ENCODE measurements at places on chromosomes 3 and 15.

- DNase-seq, result no peak
Measured at GRCh38 chr3:61832375-61833229, 271.2 kb downstream of the PTPRG start.

- DNase-seq, result no peak
Measured at GRCh38 chr3:11774296-11774877, 72.3 kb downstream of the TAMM41 start.

DNA sequence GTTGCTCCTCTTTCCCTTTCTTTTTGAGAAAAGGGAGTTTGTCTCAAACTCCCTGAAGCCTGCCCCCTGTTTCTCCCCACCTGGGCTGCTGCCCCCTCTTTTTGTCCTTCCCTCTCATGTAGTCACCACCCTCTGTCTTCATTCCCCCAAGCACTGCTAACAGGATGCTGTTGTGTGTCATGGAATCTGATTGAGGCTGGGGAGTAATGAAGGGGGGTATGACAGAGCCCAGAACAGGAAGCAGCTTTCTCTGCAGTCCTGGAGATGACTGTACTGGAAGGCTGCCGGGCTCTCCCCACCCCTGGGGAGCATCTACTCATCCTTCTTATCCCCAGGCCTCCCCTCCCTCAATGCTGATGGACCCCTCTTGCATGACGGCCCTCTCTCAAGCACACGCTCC is 181.6 kb downstream of the ABHD5 start:
- DNase-seq, result no peak

- no peak for DNase-seq
Measured at GRCh38 chr3:172138193-172138537, 98.8 kb downstream of the FNDC3B start.

DNA sequence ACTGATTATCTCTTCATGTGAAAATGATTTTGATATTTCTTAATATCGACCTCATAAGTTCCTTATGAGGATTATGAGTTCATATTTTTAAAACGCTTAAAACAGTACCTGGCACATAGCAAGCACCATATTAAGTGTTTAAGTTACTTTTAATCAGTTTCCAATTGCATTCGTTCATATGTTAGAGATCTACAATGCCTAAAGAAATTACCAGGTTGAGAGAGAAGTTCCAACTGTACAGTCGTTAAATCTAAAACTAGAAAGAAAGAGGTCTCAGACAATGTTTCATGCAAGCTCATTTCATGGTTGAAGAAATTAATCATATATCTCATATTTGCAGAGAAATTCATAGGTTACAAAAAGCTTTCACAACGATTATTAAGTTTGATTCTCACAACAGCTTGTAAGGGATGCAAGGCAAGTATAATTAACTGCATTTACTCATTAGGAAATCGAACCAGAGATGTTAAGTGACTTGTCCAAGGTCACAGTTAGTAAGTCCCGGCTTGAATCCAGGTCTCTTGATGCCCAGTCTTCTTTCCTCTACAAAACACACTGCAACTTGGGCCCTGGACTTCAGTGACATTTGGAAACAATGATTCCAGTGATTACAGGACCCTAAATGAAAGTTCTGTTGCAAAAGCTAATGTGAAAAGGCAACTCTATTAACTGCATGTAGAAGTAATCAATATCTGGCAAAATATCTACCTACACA is 1.3 kb downstream of the MYO5A start:
- DNase-seq, result no peak

GRCh38 chr15:34514251-34514670 is 69.2 kb downstream of the GOLGA8B start:
- DNase-seq, result no peak

DNA sequence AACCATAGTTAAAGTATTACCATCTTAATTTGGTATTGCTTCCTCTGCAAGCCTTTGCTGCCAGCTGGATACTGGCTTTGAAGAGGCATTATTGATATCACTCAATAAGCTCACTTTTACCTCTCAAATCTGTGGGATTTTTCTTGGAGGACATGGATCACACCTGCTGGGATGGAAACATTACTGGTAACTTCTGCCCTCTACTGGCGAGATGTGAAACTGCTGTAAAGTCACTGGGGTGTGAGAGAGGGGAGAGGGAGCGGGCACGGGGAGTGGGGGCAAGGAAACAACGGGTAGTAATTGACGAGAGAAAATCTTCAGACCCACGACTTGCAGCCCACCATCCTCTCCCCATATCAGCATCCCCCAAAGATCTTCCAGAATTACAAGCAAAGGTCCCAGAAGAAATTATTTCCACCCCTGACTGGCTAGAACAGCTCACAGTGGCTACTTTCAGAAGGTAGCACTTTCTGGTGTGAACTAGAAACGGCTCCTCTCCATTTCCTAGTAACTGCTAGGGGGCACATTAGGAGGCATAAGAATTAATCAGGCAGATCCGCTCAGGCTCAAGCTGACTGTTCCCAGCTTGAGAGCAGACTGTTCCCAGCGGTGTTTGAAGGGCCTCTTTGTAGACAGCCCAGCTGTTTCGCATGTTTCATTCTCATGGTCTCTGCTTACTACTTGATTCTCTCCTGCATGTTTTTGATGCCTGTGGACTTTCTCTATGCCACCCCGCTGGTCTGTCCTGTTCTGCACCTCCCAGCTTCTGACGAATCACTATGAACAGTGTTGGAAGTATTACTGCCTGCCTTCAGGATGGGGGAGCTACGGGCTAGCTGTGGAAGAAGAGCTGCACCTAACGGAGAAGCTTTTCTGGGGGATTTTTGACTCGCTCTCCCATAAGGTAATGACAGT is 230.4 kb upstream of the CHRM5 start:
- DNase-seq, result peak; percentile 7

GRCh38 chr3:168598250-168598649 is 502.5 kb upstream of the GOLIM4 start:
- no peak for DNase-seq

GRCh38 chr3:28575746-28576613 is 227.4 kb upstream of the AZI2 start:
- no peak for DNase-seq

DNA sequence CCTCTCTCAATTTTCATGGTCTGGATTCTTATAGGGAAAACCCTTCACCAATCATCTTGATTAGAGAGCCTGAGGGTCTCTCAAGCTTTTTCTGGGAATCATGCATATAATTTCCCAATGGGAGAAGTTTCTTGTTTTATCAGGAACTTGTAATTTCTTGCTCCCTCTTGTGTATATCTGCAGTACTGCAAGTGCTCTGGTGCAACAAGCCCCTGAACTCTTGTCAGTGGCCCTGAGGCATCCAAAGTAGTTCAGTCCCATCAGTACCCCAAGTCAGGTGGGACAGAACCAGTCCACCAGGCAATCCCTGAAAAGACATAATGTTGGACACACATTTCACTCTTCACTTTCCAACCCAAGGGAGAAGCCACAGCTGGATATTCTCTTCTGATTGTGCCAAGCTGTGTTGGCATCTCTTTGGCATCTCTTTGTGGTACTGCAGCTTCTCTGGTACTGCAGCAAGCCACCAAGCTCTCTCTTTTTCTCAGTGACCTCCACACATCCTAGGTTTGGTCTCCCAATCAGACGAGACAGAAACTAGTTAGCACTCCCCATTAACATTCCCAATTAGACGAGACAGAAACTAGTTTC is 214.5 kb downstream of the ZIC4 start:
- no peak for DNase-seq

DNA sequence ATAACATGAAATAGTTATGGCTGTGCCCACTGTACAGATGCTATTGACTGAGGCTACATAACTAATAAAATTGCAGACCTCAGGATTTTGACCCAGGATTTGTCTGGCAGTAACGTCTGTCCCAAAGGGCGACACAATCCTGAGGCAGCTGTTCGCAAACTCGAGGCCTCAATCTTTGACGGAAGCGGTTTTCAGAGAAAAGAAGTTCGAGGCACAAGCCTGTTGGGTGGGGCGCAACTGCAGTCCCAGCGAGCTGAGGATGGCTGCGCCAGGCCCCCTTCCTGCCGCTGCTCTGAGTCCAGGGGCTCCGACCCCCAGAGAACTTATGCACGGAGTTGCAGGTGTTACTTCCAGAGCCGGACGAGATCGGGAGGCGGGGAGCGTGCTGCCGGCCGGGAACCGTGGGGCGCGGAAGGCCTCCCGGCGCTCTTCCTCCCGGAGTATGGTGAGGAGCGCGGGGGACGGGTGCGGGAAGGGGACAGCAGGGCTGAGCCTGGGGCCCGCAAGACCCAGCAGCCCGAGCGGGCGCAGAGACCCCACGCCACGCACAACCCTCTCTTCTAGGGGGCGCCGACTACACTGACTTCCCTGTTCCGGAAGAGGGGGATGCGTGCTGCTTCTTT is at the start of gene PARP15:
TSS of gene PARP15 (plus strand) at position 242 of the 623 bp plus-strand sequence. CDS start at position 260, 18 bp downstream.
- no peak for DNase-seq

- DNase-seq, result no peak
Measured at GRCh38 chr3:172687501-172687900, 23.4 kb downstream of the NCEH1 start.

DNA sequence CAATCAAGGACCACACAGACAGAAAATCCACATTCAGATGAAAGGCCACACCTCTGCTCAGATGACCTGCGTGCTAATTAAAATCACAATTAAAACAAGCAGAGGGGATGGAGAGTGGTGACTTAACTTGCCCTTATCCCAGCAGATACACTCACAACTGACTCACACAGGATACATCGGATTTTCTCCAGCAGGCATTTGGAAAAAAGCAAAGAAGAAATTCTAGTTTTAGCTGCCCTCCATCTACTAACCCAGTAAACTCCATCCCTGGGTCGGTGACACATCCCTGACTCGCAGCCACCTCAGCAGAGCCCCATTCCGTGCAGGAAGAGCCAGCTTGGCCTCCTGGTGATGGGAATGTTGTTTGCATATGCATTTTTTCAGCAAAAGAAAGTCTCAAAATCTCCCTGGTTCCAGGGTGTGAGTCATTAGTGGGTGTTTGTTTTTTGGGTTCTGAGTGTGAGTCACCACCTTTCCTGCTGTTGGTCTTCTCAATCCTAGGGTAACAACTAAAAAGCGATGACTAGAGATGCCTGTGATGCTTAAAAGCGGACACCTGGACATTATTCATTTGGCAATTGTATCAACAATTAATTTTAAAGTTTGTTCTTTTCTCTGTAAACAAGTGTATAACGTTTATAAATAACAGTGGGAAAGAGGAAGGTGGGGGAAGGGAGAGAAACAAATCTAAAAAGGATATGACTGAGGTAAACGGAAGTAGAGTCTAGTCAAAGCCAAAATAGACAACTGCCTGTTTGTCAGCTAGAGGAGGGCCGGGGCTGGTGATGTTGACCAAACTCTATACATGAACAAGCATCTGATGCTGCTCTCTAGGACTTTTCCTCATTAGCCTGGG is 49.8 kb upstream of the SLC4A7 start:
- DNase-seq, result no peak

- DNase-seq, result no peak
Measured at GRCh38 chr3:122898298-122898697, 103.4 kb downstream of the SLC49A4 start.

GRCh38 chr3:156459434-156459833 is 95.5 kb downstream of the SSR3 start:
- DNase-seq, result no peak

- DNase-seq, result no peak
Measured at GRCh38 chr3:94587291-94587690, 524.4 kb downstream of the NSUN3 start.

DNA sequence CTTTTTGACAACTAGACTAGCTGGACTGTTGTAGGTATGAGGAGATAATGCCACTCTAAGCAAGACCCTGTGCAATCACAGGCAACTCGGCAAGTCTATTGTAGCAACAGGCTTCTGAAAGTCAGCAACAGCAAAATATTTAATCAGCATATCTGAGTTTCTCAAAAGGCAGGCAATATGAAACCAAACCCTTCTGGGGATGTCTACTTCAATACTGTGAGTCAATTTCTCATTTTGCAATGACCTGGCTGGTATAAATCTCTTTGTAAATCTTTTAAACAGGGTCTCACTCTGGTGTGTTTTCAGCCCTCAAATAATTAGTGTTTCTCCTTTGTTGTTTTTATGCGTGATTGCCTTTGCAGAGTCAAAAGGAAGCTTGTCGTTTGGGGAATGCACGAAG is 1044.5 kb downstream of the NTRK3 start:
- no peak for DNase-seq

- DNase-seq, result no peak
Measured at GRCh38 chr3:172195407-172195754, 156.0 kb downstream of the FNDC3B start.

DNA sequence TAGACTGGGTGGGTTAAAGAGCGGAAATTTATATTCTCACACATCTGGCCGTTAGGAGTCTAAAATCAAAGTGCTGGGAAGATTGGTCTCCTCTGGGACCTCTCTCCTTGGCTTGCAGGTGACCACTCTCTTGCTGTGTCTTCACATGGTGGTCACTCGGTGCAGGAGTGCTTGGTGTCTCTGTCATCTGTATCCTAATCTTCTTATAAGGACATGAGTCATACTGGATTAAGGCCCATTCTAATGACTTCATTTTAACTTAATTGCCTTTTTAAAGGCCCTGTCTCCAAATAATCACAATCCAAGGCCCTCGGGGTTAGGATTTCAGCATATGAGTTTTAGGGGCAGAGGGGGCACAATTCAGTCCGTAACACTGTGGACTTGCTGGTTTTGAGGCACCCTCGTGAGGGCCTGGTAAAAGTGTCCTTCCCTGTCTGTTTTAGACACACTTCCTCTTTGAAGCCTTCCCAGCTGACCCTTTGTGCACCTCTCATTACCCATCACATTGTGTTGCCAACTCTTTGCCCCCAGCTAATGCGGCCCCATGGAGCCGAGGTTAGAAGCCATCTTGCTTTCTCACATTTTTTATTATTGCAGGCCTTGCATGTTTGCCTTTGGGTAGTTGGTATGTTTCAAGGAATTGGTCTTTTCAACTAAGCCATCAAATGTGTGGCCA is 3.2 kb downstream of the XYLB start:
- DNase-seq, result no peak

DNA sequence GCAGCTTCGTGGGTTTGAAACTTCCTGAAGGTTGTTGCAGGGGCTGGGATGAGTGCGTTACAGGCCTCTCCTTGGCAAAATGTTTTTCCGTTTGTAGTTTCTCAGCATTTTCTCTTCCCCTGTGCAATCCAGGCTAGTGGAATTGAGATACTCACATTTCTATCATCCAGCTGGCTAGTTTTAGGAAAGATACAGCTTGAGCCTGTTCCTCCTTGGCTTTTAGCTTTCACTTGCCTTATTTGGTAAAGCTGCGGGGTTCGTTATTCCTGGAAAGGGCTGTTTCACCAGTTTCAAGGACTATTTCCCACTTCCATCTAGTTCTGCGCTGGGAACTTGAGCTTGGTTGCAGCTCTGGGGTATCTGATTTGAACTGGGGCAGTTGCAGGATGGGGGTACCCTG is 90.3 kb downstream of the ITPR1 start:
- no peak for DNase-seq

GRCh38 chr3:56884387-56884786 is 82.6 kb upstream of the ARHGEF3 start:
- DNase-seq, result no peak
